ENCODE measurements at places on chromosomes 16 and 17. TPM values are rescaled to one million over a fixed set of nuclear protein-coding genes. Genes with fewer than 3 reads are reported as not detected.

The KRT27 gene
- not detected for polyA plus RNA-seq

The CDRT15L2 gene
- not detected for polyA plus RNA-seq

The CALB2 gene
- 0.37 TPM for polyA plus RNA-seq

The IKZF3 gene
- not detected for polyA plus RNA-seq

The SCGB1C2 gene
- polyA plus RNA-seq, result not detected

The KRT40 gene
- polyA plus RNA-seq, result not detected

The HS3ST3B1 gene
- polyA plus RNA-seq, result 14.6 TPM

The CCDC40 gene
- polyA plus RNA-seq, result 4.1 TPM

The SRCAP gene
- polyA plus RNA-seq, result 4.9 TPM

The DRC3 gene
- 0.87 TPM for polyA plus RNA-seq

The IL4R gene
- polyA plus RNA-seq, result 49.6 TPM

The NT5M gene
- 1.0 TPM for polyA plus RNA-seq

The RHBDL3 gene
- 0.04 TPM for polyA plus RNA-seq

The TNP2 gene
- not detected for polyA plus RNA-seq

The PRAC2 gene
- not detected for polyA plus RNA-seq

The RNF135 gene
- not detected for polyA plus RNA-seq

The SLC38A8 gene
- polyA plus RNA-seq, result 0.61 TPM

The HBA1 gene
- 0.27 TPM for polyA plus RNA-seq

The TMIGD1 gene
- not detected for polyA plus RNA-seq

The GPT2 gene
- polyA plus RNA-seq, result 269 TPM

The NACA2 gene
- polyA plus RNA-seq, result 0.09 TPM

The SLC52A1 gene
- polyA plus RNA-seq, result not detected

The RAB37 gene
- 4.7 TPM for polyA plus RNA-seq

The TP53TG3B gene
- polyA plus RNA-seq, result not detected

The ATAD5 gene
- polyA plus RNA-seq, result 1.1 TPM

Measured in HepG2 (cell line).